ENCODE measurements at places on chromosomes 1 and 21.

GRCh38 chr1:159940006-159940620 is 5.3 kb downstream of the IGSF9 start:
- DNase-seq: no peak

- no peak for DNase-seq
These were observed 12.4 kb downstream of the SELL start for GRCh38 chr1:169698976-169699375.

DNA sequence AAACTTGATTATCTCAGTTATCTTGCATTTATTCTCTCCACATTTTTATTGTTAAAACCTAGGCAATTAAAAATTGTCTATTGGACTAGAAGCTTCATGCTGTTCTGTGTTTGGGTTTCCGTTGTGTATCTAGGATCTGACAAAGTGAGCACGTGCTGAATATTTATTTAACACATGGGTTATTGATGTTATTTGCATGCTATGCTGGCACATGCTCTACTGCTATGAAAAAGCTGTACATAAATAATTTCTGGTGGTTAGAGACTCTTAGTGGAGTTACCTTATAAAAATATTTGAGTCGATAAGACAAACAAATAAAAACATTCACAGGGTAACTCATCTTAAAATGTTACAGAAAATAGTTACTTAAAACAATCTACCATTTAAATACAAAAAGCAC is 1769.7 kb downstream of the MRPL39 start:
- DNase-seq: no peak

GRCh38 chr21:46168238-46168637 is 12.9 kb upstream of the FTCD start:
- DNase-seq: no peak

DNA sequence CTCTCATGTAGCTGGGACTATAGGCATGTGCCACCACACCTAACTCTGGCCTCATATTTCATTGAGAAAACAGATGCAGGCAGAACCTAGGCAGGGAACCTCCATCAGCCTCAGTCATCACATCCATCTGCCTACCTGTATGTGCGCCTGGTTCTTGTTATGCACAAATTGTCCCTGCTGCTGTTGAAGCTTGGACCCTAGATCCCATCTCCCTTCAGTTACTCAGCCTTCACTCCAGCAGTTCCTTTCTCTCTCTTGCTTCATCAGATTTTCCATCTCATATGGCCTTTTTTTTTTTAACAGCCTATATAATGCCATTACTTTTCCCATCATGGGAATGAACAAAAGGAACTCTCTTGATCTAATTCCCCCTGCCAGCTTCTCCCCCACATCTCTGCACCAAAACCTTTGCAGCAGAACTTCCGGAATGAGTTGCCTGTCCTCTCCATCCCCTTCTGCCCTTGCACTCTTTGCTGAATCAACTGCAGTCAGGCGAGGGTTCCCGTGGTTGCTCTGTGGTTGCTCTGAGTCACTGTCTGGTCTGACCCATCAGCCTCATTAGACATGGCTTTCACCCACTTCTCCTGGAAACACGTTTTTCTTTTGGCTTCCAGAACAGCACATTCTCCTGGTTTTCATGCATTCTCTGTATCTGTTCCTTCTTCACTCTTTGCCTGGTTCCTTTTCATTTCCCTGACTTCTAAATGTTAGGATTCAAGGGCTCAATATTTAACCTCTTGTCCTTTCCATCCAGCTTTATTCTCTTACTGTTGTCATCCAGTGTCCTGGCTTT is 41.5 kb downstream of the UBE4B start:
- peak; percentile 84 for DNase-seq

- no peak for DNase-seq
These were observed 39.0 kb upstream of the ATP1A1 start for GRCh38 chr1:116334015-116334547.

GRCh38 chr1:98403963-98404480 is 257.5 kb upstream of the SNX7 start:
- DNase-seq: no peak

Data from RKO (cell line).